Stimulated activated CD4-positive, alpha-beta T cell treated with anti-CD3 and anti-CD28 coated beads, Interleukin-12 subunit alpha, Interleukin-12 subunit beta, amount 100 ng/mL, for 4 hours (primary cell): ENCODE measurements at places on chromosomes 5 and 9.
A peak's percentile ranks its signal among the peaks of the same experiment; 100 is the strongest.

GRCh38 chr9:33177086-33177485 is 9.9 kb upstream of the B4GALT1 start:
- no peak for DNase-seq

GRCh38 chr5:150783422-150783928 is 4.9 kb downstream of the SMIM3 start:
- peak; percentile 44 for DNase-seq

DNA sequence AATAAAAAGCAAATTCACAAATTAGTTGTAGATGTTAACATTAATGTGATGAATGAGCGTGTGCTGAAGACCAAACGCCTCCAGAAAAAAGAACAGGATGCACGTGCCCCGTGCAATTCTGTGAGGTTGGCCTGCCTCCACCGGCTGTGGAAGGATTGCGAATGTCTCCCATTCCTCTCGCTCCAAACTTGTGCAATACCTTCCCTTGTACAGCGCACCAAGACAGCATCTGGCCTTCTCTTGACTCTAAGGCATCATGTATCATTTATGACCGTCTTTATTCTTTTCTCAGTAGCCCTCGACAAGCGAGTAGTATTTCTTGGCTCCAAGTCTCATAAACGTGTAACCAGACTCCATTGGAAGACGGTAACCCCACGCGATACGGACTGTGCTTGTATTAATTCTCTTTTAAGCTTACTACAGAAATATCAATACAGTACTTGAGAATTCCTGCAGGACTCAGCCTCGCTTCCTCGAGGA is 1.5 kb upstream of the TESK1 start:
- DNase-seq = no peak

- DNase-seq = no peak
Measured at GRCh38 chr5:151923866-151924476, 680 bp downstream of the GLRA1 start.

DNA sequence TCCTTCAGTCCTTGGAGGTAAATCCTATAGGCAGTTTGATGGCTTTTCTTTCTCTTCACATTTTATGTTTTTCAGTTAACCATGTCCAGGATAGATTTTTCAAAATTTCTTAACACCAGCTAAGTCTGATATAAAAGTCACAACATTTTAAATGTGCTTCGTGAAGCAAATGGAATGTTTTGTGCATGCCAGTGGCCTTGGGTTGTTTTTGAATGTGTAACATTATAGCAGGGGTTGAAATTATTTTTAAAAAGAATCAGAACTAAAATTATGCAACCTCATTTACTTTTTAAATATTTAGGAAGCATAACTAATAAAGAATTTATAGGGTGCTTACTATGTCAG is 201.1 kb downstream of the ARHGEF28 start:
- DNase-seq = no peak
